GM23248 (cell line): ENCODE measurements at places on chromosomes 7 and 10. TPM values are rescaled to one million over a fixed set of nuclear protein-coding genes. Genes with fewer than 3 reads are reported as not detected.
A peak's percentile ranks its signal among the peaks of the same experiment; 100 is the strongest.

The SPDYE2 gene
- total RNA-seq, result not detected in 2 replicates

The AGR3 gene
- total RNA-seq, result not detected in 2 replicates

The NEUROD6 gene
- not detected in 2 replicates for total RNA-seq

The URGCP gene
- total RNA-seq, result 29.6 and 36.8 TPM in 2 replicates

The ATG9B gene
- not detected in 2 replicates for total RNA-seq

The TDRD1 gene
- total RNA-seq, result not detected in 2 replicates

The PIK3AP1 gene
- not detected in 2 replicates for total RNA-seq

The PRKG1 gene
- 21.8 TPM in 2 replicates for total RNA-seq

The RBP3 gene
- not detected in 2 replicates for total RNA-seq

The GNG11 gene
- total RNA-seq, result 22.5 and 25.9 TPM in 2 replicates

- DNase-seq, result no peak
- no peak overlapping the region for H3K27ac ChIP-seq
- no peaks in the 10 kb centered on the region for H3K4me1 ChIP-seq
Measured at GRCh38 chr10:109239371-109239770, 683.9 kb downstream of the XPNPEP1 start.

GRCh38 chr10:114642729-114643128 lies 15.3 kb downstream of the ABLIM1 start:
- H3K4me3 ChIP-seq, result no peak overlapping the region
- H3K27me3 ChIP-seq, result peaks cover 35% of the 10 kb centered on the region
- no peak overlapping the region for H3K27ac ChIP-seq
- peaks cover 18% of the 10 kb centered on the region for H3K4me1 ChIP-seq
- H3K36me3 ChIP-seq, result no peaks in the 10 kb centered on the region

- no peaks in the 10 kb centered on the region for H3K36me3 ChIP-seq
- no peak overlapping the region for H3K27ac ChIP-seq
- H3K27me3 ChIP-seq, result no peaks in the 10 kb centered on the region
- no peak for DNase-seq
- no peaks in the 10 kb centered on the region for H3K4me1 ChIP-seq
Measured at GRCh38 chr10:88097092-88097516, 233.7 kb downstream of the PTEN start.

DNA sequence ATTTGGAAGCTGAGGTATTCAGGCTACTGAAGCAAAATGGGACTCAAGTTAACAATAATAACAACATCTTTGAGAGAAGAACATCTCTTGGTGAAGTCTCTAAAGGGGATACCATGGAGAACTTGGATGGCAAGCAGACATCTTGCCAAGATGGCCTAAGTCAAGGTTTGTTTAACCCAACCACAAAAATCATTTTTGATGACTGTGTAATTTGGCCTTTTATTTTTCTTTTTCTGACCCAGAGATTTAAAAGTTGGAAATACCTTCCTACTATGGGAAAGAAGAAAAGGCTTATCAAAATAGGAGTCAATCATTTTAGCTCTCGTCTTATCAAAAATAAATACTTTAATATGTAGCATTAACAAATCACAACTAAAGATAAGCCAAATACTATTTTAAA lies 72.4 kb downstream of the PON1 start:
- no peak for DNase-seq
- H3K27me3 ChIP-seq, result 0 out of 2 replicates have a peak, but pooled peaks cover 11% of the 10 kb centered on the region
- no peaks in the 10 kb centered on the region for H3K36me3 ChIP-seq
- no peak overlapping the region for H3K27ac ChIP-seq

DNA sequence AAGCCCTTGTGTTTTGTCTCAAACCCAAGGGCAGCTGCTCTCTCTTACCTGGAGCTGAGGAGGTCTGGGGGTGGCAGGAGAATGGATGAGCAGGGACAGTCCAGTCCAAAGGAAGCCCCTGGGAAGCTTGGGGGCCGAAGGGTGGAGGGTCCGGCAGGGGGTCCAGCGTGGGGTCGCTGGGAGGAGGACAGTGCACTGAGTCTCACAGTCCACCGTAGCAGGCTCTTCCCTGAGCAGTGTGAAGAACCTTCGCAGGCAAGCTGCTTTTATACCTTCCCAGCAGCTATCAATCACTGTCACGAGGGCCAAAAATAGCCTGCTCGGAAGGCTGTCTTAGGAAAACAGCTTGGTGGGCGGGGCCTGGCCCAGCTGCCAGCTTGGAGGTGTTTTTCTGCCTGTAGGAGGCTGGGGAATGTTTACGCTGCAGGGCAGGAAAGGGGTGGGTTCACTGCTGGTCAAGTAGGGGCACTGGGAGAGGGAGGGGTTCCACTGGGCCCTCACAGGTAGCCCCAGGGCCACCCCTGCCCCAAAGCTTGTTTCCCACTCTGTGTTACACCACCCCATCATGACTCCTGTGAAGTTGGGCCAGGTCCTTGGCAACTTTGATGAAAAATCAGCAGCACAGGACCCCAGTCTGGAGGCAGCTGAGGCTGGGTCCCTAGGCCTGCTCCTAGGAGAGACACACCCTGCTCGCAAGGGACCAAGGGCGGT lies at the start of gene DEPP1:
Gene DEPP1, minus strand, starts transcription at position 240 of the 711 bp plus-strand sequence. CDS start 779 bp downstream, outside the sequence.
- peaks cover 50% of the 10 kb centered on the region for H3K4me1 ChIP-seq
- H3K27me3 ChIP-seq, result no peaks in the 10 kb centered on the region
- no peaks in the 10 kb centered on the region for H3K36me3 ChIP-seq

DNA sequence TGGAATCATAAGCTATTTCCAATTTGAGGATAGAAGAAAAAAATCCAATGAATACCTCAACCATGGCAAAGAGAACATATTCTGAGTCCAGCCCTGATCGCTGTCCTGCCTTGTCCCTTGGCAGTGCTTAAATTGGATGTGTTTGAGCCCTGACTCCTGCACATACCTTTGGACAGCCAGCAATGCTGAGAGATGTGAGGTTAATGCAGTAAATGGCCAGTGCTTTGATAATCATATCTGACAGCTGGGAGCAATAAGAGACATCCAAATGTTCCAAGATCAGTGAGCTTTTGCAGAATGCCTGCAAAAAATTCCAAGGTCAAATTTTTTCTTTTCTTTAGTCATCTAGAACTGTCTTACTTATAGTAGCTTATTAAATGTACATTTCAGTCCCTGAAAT lies 80.1 kb upstream of the LRRC17 start:
- no peak overlapping the region for H3K27ac ChIP-seq
- no peak for DNase-seq
- H3K4me1 ChIP-seq, result peaks cover 27% of the 10 kb centered on the region
- no peaks in the 10 kb centered on the region for H3K27me3 ChIP-seq
- no peaks in the 10 kb centered on the region for H3K36me3 ChIP-seq

DNA sequence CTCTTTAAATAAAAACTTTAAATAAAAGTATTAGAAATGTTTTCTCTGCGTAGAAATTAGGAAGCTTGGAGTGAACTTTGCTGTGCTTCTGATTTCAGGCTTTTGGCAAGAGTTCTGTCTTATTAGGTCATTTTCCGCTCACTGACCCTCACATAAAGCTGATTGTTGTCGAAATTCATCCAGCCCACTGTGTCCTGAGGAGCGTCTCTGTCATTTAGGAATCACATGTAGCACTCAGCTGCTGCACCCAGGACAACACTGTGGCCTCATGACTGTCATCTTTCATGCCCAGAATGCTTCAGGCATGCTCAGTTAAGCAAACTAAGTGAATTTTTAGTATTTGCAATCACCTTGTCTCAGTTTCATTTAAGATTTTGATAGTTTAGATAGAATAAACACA lies 57.8 kb upstream of the MSRB2 start:
- no peaks in the 10 kb centered on the region for H3K36me3 ChIP-seq
- H3K4me1 ChIP-seq, result no peaks in the 10 kb centered on the region
- no peak for DNase-seq
- peaks cover 4% of the 10 kb centered on the region; the same call in 1 of the 2 replicates for H3K27me3 ChIP-seq

GRCh38 chr10:42111076-42111475 lies 527.3 kb downstream of the ZNF33B start:
- H3K27ac ChIP-seq, result no peak overlapping the region
- no peak for DNase-seq
- no peaks in the 10 kb centered on the region for H3K36me3 ChIP-seq
- H3K27me3 ChIP-seq, result no peaks in the 10 kb centered on the region
- H3K4me3 ChIP-seq, result no peak overlapping the region

GRCh38 chr10:114081911-114082583 lies 38.4 kb downstream of the ADRB1 start:
- no peaks in the 10 kb centered on the region for H3K4me1 ChIP-seq
- no peak for DNase-seq
- H3K4me3 ChIP-seq, result no peak overlapping the region
- H3K27me3 ChIP-seq, result peaks cover 5% of the 10 kb centered on the region; the same call in 1 of the 2 replicates

GRCh38 chr10:24865783-24866182 lies 86.6 kb downstream of the PRTFDC1 start:
- H3K4me1 ChIP-seq, result peaks cover 33% of the 10 kb centered on the region
- no peak for DNase-seq
- H3K36me3 ChIP-seq, result no peaks in the 10 kb centered on the region
- no peak overlapping the region for H3K4me3 ChIP-seq
- no peaks in the 10 kb centered on the region for H3K27me3 ChIP-seq

DNA sequence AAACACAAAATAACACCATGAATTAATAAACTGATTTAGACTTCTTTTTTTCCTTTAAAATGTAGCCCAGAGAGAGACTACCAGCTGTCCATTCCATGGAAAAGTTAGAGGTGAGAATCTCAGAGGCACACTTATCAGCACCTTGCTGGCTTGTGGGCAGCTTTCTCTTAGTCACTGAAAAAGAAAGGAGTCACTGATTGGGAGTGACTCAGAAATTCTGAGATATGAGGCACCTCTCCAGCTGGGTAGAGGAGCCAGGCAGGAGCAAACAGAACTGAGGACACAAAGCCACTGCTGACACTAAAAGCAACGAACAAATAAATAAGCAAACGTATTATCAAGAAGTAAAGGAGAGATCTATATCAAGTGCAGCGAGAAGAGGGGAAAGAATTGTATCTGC lies 310.6 kb downstream of the PARD3 start:
- no peaks in the 10 kb centered on the region for H3K27me3 ChIP-seq
- no peak overlapping the region for H3K4me3 ChIP-seq
- no peak overlapping the region for H3K27ac ChIP-seq
- H3K36me3 ChIP-seq, result no peaks in the 10 kb centered on the region
- DNase-seq, result peak; percentile 67

GRCh38 chr7:133207687-133208086 lies 45.2 kb upstream of the EXOC4 start:
- no peak overlapping the region for H3K4me3 ChIP-seq
- peak; percentile 23 for DNase-seq
- H3K36me3 ChIP-seq, result no peaks in the 10 kb centered on the region
- no peaks in the 10 kb centered on the region for H3K4me1 ChIP-seq

DNA sequence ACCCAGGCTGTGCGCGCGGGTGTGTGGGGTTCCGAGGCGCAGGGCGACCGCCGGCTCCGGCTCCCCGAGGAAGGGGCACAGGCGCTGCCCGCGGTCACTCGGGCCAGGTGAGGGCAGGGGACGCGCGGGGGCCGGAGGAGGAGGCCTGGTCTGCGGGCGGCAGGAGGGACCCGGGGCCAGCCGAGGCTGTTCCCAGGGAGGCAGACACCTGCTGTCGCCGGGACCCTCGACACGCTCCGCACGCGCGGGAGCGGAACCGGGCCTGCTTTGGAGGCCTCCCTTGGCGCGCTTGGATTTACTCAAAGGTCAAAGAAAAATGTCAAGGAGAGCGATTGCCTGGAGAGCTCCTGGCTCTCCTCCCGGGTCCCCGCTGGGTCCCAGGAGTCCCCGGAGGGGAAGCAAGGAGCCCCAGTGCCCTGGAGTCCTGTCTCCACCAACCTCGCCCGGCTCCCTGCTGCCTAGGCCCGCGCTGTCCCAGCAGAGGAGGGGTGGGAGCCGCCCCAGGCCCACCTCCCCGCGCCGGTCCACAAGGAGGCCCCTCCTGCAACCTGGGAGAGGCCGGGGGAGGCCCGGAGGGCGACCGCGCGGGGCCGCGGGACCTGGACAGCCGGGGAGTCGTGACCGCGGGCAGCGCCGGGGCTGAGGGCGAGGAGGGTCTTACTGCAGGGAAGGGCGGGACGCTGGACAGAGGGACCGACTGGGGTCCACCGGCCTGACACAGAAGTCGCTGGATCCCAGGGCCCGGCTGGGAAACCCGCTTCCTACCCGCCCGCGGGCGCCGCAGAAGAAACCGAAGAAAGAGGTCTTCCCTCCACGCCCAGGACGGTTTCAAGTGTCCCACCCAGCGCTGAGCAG lies 348.9 kb downstream of the DNAJB6 start:
- no peak for DNase-seq
- H3K4me3 ChIP-seq, result no peak overlapping the region
- H3K4me1 ChIP-seq, result no peaks in the 10 kb centered on the region

- no peak overlapping the region for H3K27ac ChIP-seq
- no peaks in the 10 kb centered on the region for H3K36me3 ChIP-seq
- no peak overlapping the region for H3K4me3 ChIP-seq
- peak; percentile 39 for DNase-seq
- H3K4me1 ChIP-seq, result peaks cover 25% of the 10 kb centered on the region
Measured at GRCh38 chr7:27082171-27082570, 13.6 kb downstream of the HOXA1 start.

GRCh38 chr10:58888957-58889356 lies 287.5 kb upstream of the PHYHIPL start:
- peaks cover 9% of the 10 kb centered on the region for H3K4me1 ChIP-seq
- H3K36me3 ChIP-seq, result no peaks in the 10 kb centered on the region
- no peak overlapping the region for H3K27ac ChIP-seq
- no peaks in the 10 kb centered on the region for H3K27me3 ChIP-seq
- no peak overlapping the region for H3K4me3 ChIP-seq

DNA sequence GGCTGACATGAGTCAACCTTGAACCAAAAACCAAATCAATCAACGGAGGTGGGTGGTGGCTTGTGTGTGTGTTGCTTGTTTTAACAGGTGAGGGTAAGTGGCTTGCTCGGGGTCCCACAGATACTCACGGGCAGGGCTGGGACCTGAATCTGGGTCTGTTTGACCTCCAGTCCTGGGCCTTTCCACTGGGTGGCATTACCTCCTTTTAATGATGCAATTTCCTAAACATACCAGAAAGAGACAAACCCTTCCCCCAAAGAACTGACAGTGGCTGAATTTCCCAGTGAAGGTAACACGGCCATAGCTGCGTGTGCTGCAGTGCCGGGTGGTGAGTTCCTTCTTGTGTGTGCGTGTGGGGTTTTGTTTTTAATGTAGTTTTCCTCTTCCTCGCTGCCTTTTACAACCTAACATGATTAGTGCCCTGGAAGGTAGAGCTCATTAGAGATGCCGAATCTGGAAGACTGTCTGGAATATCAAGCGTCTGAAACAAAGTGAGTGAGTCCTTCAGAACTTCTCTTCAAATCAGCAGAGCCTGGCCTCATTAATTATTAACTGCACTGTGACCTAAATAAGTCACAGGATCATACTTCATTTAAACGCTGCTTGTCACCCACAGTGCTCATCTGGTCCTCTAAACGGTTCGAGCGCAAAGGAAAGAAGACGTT lies 166.1 kb upstream of the TCERG1L start:
- H3K27ac ChIP-seq, result no peak overlapping the region
- no peak overlapping the region for H3K4me3 ChIP-seq
- H3K27me3 ChIP-seq, result no peaks in the 10 kb centered on the region
- peaks cover 4% of the 10 kb centered on the region; the same call in 1 of the 2 replicates for H3K4me1 ChIP-seq

DNA sequence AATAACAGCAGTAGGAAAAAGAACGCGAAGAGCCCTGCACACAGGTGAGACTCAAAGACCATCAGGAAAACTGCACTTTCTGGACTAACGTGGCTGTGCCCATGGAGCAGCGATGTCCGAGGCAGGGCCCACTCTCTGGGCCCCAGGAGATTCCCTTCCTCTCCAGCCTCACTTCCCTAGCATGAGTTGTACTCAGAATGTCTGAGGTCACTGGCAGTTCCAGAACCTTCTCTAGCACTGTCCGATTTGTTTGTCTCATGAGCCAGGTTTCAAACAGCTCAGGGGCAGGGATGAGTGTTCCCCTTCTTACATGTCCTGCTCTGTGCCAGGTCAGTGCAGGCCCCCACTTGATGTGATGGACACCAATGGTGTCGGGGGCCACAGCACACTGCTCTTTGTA lies 484.2 kb downstream of the PTPRN2 start:
- no peaks in the 10 kb centered on the region for H3K36me3 ChIP-seq
- no peak for DNase-seq
- no peak overlapping the region for H3K27ac ChIP-seq
- no peak overlapping the region for H3K4me3 ChIP-seq
- no peaks in the 10 kb centered on the region for H3K27me3 ChIP-seq

GRCh38 chr10:47028466-47028865 lies 117.2 kb downstream of the PTPN20 start:
- DNase-seq, result no peak
- peaks cover 25% of the 10 kb centered on the region for H3K4me1 ChIP-seq
- H3K4me3 ChIP-seq, result no peak overlapping the region
- H3K36me3 ChIP-seq, result no peaks in the 10 kb centered on the region
- H3K27me3 ChIP-seq, result no peaks in the 10 kb centered on the region
